ENCODE measurements at places on chromosomes 3 and 15. TPM values are rescaled to one million over a fixed set of nuclear protein-coding genes. Genes with fewer than 3 reads are reported as not detected.

DNA sequence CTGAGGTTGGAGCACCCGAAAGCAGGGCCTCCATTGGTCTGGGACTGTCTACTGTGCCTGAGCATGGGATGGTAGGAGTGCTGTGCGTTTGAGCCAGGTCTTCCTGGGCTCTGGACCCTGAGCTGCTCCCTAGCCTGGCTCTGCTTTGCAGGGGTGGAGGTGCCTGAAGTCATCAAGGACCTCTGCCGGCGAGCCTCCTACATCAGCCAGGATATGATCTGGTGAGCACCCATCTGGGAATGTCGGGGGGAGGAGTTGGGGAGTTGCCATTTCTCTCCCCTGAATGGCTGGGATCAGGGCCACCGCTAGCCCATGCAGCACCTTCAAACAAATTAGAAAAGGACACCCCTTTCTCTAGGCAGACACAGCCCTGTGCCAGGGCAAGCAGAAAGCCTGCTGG lies 20.7 kb downstream of the DUOX1 start:
- no peak for DNase-seq

- DNase-seq = no peak
Observed at GRCh38 chr15:88986949-88987590, 73.9 kb upstream of the MFGE8 start.

DNA sequence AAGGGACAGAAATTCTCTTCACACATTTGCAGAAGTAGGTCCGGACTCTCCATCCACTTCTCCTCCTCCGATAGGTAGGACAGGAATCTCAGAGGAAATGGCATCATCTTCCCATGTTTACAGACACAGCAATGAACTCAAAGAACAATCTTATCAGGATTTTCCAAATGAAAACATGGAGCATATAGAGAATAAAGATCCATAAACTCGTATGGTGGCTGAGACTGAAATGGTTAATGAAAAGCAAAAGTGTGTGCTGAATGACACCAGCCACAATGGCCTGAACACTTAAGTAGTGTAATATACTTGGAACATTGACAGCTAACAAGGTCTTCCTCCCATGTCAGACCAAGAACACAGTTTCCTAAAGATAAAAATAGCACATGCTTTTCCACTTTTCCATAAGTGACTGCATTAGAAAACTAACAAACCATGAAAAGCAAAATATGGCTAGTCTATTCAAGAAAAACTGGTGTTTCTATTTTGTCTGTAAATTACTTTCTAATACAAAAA lies 5.8 kb downstream of the CCRL2 start:
- DNase-seq = no peak

SLCO2A1 gene
- total RNA-seq = 0.09 TPM
